ENCODE measurements at places on chromosomes 7 and 10.
A peak's percentile ranks its signal among the peaks of the same experiment; 100 is the strongest.

DNA sequence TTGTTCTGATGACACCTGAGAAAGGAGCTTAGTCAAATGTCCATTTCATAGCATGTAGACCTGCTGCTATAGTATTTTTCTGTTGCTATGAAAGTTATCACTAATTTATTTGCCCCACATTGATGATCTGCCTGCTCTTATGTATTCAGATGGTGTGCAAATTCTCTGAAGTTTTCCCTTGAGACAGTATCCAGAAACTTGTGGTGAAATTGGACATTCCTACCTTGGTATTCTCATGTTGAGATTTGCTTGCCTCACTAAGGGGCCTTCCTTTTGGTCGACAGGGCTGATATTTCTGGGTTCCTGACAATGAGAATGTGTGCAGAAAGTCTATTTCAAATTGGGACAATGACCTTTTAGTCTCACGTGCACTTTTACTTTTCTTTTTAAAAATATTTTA, 253.2 kb upstream of the FZD8 start:
- DNase-seq, result no peak

GRCh38 chr7:2760098-2760889, 72.3 kb downstream of the AMZ1 start:
- peak; percentile 49 for DNase-seq

- DNase-seq, result peak; percentile 24
Measured at GRCh38 chr7:24401628-24402593, 117.9 kb downstream of the NPY start.

DNA sequence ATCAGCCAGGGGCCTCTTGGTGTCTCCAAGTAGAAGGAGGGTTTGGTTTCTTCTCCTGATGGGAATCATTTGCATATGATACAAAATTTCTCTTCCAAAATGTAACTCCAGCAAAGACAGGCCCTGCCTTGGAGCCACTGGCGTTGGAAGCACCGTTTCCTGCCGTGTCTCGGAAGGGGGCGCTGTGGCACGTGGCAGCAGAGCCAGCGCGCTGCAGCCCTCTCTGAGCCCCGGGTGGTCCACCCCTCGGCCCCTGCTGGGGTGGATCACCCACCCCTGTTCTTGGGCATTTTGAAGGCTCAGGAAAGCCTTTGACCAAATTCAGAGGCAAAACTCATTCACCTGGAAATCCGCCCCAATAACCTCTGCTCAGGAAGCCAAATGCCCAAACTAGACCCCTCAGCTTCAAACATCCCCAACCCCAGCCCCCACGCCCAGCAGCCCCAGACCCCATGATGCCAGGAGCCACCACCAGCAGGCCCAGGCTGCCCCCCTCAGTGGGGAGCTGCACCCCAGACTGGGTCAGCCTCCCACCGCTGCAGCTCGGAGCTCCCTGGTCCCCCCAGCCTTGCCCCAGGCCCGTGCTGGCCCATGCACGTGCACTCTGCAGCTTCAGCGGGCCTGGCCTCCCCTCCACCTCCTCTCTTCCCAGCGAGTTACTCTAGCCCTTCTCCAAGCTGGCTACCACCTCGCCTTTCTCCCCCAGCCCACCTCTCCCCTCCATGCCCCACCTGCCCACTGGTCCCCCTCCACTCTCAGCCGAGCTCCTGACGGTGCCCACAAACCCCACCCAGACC, 29.5 kb upstream of the ELFN1 start:
- DNase-seq, result no peak

DNA sequence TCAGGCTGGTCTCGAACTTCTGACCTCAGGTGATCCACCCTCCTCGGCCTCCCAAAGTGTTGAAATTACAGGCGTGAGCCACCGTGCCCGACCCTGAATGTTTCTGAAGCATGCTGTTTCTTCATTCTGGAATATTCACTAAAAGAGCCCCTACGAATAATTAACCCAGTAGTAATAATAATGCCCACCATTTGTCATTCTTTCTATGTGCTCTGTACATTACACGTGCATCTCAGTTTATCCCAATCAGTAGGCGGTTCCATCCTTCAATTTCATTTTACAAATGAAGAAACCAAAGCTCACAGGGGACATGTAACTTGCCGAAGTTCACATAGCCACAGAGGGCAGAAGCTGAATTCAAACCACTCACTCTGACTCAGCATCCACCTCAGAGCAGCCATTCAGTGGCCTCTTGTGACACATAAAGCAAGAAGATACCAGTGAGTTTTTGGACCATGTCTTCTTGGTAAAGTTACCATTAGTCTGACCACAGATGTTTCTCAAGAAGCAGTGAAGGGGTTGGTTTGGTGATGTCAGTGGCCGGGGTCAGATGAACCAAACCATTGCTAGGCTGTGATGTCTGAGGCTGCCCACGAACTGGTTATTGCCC, 71.9 kb upstream of the DUSP5 start:
- peak; percentile 91 for DNase-seq

DNA sequence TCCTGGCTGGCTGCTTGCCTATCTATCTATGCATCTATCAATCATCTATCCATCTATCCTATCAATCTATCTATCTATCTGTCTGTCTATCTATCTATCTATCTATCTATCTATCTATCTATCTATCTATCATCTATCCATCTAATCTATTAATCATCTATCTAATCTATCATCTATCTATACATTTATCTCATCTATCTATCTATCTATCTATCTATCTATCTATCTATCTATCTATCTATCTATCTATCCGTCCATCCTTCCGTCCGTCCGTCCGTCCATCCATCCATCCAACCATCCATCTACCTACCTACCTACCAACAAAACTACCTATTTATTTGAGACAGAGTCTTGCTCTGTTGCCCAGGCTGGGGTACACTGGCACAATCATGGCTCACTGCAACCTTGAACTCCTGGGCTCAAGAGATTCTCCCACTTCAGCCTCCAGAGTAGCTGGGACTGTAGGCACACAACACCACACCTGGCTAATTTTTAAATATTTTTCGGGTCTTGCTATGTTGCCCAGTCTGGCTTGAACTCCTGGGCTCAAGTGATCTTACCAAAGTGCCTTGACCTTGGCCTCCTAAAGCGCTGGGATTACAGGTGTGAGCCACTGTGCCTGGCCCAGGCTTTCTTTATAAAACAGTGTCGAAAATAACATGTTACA, 95.3 kb upstream of the NMT2 start:
- no peak for DNase-seq

DNA sequence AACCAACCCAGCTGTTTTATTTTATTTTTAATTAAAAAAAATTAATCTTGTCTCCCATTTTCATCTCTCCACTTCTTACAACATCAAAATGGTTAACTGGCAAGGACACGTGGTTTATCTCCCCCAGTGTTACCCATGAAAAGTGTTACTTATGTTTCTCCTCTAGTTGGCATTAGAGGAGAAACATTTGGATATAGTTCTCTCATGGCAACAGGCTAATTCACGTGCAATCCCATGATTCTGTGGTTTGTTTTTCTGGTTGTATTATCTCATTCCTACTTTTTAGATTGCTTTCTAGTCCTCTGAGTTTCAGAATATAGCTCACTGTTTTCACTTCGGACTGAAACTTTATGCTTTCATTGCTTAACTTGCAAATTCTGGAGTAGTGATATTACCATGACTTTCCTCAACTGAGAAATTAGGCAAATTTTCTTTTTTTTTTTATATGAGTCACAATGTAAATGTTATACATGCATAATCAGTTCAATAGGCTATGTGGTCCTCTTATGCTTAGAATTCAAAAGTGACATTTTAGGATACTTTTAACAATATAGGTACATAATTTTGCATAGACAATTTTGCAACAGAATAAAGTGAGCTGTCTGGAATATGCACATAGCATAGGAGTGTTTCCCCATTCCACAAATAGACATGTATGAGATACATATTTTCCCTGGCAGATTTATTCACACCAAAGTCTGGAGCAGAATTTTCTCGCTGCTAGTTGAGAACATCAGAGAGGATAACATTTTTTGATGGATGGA, 43.0 kb downstream of the LHFPL3 start:
- no peak for DNase-seq

DNA sequence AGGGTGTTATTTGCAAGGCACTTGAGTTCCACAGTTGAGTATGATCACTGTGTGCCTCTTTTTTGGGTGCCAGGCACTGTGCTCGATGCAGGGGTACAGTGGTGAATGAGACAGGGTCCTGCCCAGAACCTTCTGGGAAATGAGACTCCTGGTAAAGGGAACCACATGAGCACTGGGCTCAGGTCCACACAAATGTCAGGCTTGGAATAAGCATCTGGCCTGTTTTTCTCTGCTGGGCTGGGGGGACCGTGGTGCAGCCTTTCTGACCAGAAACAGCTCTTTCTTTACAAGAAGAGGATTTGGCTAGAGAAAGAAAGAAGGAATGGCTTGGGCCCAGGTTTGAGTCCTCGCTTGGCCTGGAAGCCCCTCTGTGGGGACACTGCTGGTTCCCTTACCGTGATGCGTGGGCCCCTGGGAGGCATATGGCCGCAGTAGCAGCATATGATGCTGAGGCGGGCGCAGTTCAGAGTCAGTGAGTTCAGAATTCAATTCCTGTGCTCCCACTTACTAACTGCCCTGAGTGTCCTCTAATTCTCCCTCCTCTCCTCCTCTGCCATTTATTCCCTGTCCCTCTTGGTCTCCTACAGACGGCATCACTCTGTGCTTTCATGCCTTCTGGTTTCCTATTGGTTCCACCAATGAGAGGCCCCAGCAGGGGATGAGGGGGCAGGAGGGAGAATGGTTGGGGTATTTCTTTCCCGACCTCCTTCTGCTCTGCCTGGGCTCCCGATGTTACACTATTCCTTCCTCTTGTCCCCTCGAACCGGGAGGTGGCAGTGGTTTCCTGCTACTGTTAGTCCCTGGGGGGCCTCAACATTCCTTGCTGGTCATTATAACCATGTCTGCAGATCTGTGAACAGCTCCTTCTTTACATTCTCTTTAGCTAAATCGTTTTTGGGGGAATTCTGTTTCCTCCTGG, 9.6 kb upstream of the KCP start:
- DNase-seq, result no peak

GRCh38 chr10:4121502-4122380, 336.7 kb upstream of the KLF6 start:
- no peak for DNase-seq

- no peak for DNase-seq
Measured at GRCh38 chr10:102400598-102401341, 5.3 kb downstream of the NFKB2 start.

- no peak for DNase-seq
Measured at GRCh38 chr7:86301301-86301700, 342.4 kb upstream of the GRM3 start.

DNA sequence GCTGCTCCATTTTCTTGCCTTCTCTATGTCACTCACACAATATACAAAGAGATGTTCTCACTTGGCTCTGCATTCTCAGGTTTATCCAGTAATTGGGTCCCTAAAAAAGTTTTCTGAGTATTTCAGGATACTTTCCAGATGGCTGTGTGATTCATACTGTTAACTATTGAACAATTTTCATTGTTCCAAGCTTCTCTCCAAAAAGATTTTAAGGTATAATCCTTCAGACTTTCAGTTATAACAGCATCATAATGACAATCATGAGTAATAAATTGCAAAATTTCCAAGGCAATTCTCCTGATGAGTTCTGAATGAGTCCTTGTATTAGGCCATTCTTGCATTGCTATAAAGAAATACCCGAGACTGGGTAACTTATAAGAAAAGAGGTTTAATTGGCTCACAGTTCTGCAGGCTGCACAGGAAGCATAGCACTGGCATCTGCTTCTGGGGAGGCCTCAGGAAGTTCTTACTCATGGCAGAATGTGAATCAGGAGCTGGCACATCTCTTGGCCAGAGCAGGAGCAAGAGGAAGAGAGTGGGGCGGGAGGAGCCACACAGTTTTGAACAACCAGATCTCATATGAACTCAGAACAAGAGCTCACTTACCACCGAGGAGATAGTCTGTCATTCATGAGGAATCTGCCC, 148.1 kb downstream of the SLC16A9 start:
- peak; percentile 38 for DNase-seq

DNA sequence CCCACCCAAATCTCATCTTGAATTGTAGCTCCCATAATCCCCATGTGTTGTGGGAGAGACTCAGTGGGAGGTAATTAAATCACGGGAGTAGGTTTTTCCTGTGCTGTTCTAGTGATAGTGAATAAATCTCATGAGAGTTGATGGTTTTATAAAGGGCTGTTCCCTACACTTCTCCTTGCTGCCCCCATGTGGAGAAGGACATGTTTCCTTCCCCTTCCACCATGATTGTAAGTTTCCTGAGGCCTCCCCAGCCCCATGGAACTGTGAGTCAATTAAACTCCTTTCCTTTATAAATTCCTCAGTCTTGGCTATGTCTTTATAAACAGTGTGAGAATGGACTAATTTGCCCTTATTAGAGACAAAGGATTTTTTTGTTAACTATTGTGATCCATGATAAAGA, 48.5 kb upstream of the MKX start:
- DNase-seq, result no peak

- DNase-seq, result no peak
Measured at GRCh38 chr7:80530136-80530535, 18.3 kb upstream of the GNAT3 start.

DNA sequence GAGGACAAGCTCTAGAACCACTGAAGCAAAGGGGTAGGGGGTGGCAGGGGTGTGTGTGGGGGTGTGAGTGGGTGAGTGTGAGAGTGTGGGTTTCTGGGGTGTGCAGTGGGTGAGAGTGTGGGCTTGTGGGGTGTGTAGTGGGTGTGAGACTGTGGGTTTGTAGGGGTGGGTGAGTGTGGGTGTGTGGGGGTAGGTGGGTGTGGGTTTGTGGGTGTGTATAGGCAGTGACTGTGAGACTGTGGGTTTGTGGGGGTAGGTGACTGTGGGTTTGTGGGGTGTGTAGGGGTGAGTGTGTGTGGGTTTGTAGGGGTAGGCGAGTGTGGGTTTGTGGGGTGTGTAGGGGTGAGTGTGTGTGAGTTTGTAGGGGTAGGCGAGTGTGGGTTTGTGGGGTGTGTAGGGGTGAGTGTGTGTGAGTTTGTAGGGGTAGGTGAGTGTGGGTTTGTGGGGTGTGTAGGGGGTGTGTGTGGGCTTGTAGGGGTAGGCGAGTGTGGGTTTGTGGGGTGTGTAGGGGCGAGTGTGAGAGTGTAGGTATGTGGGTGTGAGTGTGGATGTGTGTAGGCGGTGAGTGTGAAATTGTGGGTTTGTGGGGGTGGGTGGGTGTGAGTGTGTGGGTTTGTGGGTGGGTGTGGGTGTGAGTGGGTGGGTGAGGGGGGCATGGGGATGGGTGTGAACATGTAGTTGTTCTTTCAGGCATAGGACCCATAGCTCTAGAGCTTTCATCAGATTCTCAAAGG, 8.8 kb downstream of the NOS3 start:
- no peak for DNase-seq

- no peak for DNase-seq
Measured at GRCh38 chr7:22179442-22179879, 177.5 kb downstream of the RAPGEF5 start.

GRCh38 chr7:26857506-26858240, 6.7 kb downstream of the SKAP2 start:
- DNase-seq, result no peak

GRCh38 chr7:20788420-20788990, 1.8 kb upstream of the SP8 start:
- DNase-seq, result no peak

- no peak for DNase-seq
Measured at GRCh38 chr7:110307776-110308175, 783.2 kb upstream of the LRRN3 start.

- peak; percentile 39 for DNase-seq
Measured at GRCh38 chr10:59622320-59623132, 87.1 kb downstream of the SLC16A9 start.

- DNase-seq, result no peak
Measured at GRCh38 chr10:46296641-46297141, 9.9 kb downstream of the ANTXRL start.

Measured in AG08395 (cell line).